ENCODE measurements at places on chromosomes 16 and 17.

DNA sequence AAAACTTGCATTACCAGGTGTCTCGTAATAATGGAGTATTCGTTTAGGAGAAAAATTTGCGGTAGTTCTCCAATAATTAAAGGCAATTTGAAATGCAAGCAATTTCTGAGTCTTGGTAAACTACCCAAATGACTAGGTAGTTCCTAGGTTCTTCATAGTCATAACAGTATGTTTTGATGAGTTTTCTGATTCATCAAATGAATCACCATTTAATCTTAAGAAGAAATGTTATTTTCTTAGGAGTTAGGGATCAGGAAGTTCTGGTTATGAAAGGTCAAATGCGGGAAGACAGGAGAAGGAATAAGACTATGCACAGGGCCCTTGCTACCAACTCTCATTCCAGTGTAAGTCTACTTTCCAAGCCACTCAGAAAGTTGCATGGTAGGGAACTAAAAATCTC is 221.5 kb upstream of the SOX9 start:
- DNase-seq, result no peak

- no peak for DNase-seq
Measured at GRCh38 chr16:2836646-2837508, 6.8 kb downstream of the ZG16B start.

DNA sequence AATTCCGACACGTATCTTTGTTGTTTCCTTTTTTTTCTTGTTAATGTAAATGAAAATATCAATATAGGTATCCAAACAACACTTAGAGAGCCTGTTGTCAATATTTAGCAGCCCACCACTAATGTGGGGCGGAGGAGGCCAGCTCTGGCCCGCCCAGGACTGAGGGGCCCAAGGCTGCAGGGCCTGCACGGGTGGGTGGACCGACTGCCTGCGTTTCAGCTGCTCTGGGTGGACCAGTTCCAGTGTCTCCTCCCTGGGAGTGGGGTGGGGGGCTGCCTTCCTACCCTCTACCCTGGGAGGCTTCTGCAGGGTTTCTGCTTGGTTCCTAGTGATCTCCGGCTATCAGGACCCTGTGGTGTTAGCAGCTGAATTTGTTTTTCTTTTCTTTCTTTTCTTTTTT is 15.9 kb upstream of the ADGRG1 start:
- no peak for DNase-seq

GRCh38 chr17:73801455-73802100 is 157.3 kb upstream of the SDK2 start:
- DNase-seq, result no peak

DNA sequence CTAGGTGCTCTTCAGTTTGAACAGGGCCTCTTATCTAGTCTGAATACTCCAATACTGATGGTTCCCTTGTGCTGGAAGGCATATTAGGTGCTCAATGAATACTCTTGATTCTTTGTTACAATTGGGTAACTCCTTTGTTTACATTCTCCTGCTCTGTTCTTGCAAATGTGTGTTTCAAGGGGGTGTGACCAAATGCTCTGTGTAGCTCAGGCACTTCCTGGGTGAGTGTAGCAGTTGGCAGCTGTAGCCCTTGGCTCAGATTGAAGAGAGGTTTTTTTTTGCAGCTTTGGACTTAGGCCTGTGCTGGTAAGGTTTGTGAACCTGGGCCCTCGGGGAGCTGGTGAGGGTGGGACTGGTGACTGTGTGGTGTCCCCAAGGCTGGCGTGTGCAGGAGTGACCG is 20.2 kb downstream of the TBCD start:
- no peak for DNase-seq

- DNase-seq, result no peak
Measured at GRCh38 chr17:40607641-40608040, 40.0 kb downstream of the SMARCE1 start.

DNA sequence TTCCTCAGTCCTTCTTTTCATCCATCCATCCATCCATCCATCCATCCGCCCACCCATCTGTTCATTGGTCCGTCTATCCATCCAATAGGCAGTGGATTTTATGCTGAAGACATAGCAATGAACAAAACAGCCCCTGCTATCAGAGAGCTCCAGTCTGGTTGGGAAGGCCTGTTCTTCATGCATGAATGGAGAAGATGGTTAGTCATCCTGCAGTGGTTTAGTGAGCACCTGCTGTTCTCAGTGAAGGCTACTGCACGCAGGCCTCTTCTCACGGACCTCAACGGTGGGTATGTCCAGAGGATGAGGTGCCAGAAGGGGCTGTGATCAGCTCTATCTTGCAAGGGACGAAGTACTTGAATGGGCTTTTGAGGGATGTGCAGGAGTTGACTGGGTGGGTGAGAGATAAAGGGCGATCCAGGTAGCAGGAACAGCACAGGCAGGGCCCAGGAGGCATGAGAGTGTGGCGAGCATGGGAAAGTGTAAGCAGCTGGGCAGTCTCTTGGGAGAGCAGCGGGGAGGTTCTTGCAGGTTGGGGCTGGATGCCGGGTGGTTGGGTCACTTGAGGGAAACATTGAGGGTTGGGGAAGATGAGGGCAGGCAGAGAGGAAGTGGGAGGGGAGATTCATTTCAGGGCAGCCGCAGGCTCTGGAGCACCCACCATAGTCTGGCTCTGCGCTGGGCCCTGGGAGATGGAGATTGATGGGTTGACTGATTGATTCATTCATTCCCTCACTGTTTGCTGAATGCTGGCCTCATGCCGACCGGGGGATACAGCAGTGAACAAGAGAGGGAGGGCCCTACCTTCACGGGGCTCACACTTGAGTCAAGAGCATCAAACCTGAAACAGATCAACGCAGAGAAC is 115.0 kb upstream of the CIBAR2 start:
- no peak for DNase-seq

DNA sequence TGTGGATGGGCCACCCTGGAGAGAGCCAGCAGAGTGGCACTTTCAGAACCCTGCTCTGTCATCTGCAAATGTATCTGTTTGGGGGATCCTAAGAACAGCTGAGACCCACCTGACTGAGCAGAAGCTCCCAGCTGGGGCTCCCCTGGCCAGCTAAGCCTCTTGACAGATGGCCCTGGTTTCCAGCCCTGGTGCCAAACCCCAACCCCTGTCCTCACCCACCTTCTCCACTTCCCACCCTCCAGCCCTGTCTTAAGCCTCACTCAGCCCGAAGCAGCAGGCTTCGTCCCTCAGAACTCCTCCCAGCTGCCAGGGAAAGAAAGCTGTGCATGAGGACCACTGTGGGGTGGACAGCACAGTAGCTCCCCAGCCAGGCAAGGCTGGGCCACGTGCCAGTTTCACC is 3.5 kb upstream of the KRT9 start:
- DNase-seq, result no peak

GRCh38 chr16:89199241-89200123 is 855 bp downstream of the SLC22A31 start:
- DNase-seq, result no peak

- DNase-seq, result no peak
Measured at GRCh38 chr17:75691801-75692626, 24.9 kb downstream of the SAP30BP start.

DNA sequence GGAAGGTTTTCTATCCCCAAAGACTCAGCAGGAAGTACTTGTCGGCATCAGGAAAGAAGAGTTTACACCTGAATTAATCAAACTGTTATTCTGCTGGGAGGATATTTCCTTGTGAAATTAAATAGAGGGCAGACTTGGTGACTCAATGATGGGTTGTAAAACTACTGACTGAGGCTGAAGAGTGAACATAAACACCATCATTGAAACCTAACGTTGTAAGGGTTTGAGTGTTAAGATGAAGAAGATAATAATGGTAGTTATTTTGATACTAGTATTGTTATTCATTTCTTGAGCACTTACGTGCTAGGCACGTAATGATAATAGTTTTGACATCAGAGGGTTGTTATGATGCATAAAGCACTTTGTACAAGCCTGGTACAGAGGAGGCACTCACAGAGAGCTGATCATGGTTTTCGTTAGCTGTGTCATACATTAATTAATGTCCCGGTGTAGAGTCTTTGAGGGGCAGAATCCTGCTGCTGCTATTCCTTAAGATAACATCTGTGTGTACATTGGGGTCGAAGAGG is 64.2 kb upstream of the CACNG3 start:
- no peak for DNase-seq

GRCh38 chr16:76729525-76729924 is 452.3 kb downstream of the CNTNAP4 start:
- no peak for DNase-seq

- no peak for DNase-seq
Measured at GRCh38 chr16:13970708-13971422, 50.9 kb downstream of the ERCC4 start.

GRCh38 chr17:60598001-60598736 is 1.8 kb upstream of the PPM1D start:
- DNase-seq, result no peak

- no peak for DNase-seq
Measured at GRCh38 chr17:21365016-21365415, 11.1 kb upstream of the KCNJ12 start.

- no peak for DNase-seq
Measured at GRCh38 chr17:74686761-74687160, 26.0 kb downstream of the CD300LF start.

DNA sequence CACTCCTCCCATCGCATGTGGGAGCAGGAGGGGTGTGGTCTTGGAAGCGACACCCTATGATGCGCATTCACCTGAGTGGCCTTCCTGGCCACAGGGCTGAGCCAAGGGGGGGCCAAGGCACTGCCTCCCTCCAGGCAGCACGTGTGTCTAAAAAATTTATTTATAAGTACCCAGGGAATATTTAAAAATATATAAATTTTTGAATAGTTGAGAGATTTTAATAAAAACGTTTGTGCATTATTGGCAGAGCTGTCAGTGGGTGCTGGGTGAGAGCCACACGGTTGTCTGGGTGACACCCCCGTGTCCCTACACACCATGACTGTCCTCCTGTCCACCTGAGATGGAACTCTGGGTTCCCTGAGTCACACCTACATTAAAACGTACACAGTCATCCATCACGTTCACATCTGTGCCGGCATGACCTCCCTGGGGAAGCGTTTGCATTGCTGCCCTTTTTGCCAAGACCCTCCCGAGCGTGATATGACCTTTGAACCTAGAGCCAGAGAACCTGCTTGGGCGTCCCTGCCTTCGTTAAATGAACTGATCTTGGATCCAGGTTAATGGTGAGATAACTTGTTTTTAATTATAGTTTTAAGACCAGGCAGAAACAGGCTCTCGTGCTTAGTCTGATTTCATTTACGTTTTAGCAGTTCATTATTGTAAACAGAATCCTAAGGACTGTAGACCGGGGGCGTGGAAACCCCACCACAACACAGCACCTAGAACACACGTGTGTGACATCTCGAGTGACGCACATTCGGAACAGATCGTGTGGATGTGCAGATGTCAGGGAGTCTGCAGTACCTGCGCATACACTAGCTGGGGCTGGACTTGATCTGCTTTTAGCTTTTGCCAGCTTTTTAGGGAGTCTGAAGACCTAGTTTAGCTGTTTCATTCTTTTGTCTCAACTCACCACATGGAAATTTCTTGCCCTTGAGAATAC is 192.8 kb upstream of the CHMP6 start:
- DNase-seq, result no peak

DNA sequence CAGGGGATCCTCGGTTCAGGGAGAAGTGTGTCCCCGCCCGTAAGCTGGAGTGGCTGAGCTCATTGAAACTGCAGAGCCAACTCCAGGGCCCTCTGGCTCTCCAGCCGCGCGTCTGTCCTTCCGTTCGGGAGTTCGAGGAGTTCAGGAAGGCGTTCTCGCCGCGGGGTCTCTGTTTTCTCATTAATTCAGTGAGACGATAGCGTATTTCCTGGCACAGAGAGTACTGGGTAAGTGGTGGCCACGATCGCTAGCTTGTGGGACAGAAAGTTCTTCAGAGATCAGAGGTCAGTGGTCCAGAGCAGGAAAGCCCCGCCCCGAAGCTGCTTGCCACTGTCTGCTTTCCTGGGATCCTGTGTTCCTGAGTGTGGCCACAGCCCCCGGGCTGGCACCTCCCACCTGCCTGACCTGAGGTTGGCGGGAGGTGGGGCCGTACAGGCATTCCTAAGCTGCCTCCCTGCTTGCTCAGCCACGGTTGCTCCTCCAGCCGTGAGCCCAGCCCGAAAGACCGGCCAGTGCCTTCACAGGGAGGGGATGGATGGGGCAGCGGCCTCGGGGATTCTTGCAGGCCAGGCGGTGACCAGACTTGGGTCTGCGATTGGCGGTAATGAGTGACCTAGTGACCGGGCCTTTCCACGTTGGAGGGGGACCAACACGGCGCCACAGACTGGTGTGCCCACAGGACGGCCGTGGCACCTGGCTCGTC is 8.9 kb downstream of the BAIAP2 start:
- no peak for DNase-seq

DNA sequence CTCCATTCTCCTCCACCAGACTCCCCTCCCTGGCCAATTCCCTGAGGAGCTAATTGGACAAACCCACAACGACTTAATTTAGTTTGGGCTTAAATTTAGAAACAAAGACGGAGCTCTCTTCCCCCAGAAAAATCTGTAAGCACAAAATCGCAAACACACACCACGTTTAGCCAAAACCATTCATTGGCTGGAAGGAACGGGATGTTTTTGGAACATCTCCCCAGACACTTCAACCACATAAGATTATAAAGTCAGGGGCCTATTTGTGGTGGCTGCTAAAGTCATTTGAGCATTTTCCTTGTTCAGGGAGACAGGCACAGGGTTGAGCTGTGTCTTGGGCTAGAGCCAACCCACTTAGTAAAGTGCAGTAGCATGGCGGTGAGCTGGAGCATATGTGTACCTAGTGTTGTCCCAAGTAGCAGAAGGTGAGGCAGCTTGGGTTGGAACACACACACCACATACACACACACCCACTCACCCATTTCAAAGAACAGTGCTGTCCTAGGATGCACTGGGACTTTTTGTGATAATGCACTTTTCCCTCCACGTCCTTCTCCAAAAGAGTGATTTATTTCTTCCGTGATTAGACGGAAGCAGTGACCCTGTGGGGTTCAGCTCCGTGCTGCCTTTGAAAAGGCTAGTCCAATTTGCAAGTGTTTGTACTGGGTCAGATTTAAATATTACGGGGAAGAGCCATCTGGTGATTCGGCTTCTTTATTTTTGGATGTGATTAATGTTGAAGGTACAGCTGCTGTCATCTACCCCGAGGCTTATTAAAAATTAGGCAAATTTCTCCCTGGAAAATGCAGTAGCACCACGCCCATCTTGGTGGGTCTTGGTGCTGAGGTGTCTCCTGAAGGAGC is 32.2 kb downstream of the ELAC2 start:
- DNase-seq, result no peak
